ENCODE measurements at places on chromosomes 11 and 22.

DNA sequence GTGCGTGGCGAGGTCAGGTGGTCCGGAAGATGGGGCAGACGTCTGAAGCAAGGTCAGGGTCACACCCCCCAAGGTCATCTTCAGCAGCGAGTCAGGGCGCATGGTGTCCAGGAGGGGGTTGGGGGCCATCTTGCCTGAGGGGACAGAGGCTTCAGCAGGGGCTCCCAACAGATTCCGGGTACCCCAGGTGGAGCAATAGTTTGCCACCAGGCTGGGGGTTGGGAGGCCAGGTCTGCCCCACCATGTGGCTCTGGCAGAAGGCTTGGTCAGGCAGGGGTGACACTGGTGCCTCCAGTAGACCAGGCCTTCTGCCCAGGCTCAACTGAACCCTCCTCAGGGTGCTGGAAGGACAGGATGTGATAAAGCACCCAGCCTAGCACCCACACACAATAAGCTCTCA is 5.9 kb downstream of the ATG2A start:
- DNase-seq = no peak

DNA sequence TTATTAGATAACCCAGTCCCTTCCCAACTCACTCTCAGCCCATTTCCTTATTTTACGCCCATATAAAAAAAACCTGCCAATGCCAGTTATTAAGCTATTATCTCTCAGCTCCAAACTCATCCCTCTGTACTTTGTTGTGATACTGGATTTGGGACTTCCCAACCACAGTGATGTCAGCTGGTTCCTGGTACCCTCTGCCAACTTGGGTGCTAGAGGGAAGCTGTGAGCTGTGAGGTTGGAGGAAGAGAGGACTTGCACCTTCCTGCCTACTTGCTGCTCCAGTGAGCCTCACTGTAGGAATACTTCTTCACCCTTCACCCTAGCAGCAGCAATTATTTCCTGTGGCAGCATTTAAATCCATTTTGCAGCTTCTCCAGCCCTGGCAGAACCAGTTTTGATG is 19.2 kb upstream of the CSF2RB start:
- no peak for DNase-seq

- DNase-seq = no peak
These were observed 30.0 kb upstream of the TCF20 start for GRCh38 chr22:42300259-42301076.

GRCh38 chr11:2671748-2672147 is 28.0 kb downstream of the KCNQ1OT1 start:
- no peak for DNase-seq

DNA sequence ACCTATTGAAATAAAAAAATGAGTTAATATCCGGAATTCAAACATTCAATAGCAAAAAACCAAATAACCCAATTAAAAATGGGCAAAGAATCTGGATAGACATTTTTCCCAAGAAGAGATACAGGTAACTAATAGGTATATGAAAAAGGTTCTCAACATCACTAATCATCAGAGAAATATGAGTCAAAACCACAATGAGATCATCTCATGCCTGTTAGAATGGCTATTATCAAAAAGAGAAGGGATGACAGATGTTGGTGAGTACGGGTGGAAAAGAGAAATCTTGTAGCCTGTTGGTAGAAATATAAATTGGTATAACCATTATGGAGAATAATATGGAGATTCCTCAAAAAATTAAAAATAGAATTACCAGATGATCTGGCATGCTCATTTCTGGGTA is 26.9 kb upstream of the OR6M1 start:
- no peak for DNase-seq

DNA sequence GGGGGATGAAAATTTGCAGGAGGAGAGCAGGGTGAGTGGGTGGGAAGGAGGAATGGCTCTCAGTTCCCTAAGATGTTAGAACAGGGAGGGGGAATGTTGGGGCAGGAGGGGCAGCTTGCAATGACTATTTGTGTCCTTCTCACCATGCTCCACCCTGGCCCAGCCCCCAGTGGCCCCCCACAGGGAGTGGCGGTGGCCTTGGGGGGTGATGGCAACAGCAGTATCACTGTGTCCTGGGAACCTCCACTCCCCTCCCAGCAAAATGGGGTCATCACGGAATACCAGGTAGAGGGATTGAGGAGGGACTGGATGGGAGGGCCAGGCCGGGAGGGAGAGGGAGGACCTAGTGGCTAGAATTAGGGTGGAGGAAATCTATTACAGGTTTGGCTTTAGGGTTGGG is 10.2 kb downstream of the ROBO3 start:
- no peak for DNase-seq

Measured in SHP77 (cell line).